ENCODE measurements at places on chromosomes 13 and 19. TPM values are rescaled to one million over a fixed set of nuclear protein-coding genes. Genes with fewer than 3 reads are reported as not detected.

GRCh38 chr19:47713046-47714021 lies at the start of gene EHD2:
EHD2 (plus strand) TSS chr19:47713422; CDS start chr19:47716613, 3,191 bp downstream.
- ATAC-seq, result peak; percentile 85

DNA sequence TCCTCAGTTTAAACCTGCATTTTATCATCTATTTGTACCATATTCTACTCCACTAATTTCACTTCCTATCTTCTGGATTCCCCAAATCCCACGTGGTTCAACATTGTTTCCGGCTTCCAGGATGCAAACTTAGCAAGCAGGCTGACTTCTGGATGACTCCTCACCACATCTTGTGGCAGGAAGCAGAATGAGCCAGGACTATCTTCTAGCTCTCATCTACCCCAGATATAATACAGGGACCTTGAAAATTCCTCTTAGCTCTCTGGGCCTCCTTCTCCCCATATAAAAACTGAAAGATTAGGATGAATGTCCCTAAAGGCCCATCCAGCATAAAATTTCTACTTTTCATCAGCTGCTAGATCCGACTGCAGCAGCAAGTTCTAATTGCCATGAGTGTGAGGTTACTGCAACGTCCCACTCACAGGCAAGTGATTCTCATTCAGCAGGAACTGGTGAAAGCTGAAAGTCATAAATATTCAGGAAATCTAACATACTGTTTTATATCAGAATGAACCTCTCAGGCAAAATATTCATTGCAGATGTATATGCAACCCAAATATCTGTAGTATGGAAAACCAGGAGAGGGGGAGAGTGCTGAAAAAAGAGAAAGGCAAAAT lies 93.4 kb downstream of the KCTD12 start:
- ATAC-seq, result no peak

DNA sequence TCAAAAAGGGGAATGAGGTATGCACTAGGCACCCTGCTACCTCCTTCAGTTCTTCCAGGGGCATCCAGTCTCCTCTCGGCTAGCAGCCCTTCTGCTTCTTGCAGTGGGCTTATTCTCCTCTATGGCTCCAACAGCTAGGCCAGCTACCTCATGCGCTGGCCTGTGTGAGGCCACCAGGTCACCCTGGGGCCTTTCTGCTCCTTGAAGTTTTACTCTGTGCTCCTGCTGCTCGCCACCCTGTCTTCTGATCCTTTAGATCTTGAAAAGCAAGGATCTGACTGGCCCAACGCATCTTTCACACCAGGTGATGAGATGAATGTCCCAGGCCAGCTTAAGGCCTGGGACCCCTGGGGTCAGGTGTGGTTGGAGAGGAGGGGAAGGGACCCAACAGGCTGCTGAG lies 66.2 kb downstream of the RUBCNL start:
- peak; percentile 15 for ATAC-seq

Gene SH2D3A
- total RNA-seq, result 21.2 TPM

Gene ZNF610
- total RNA-seq, result 0.17 TPM

Gene PEX11G
- total RNA-seq, result 0.66 TPM

Data from activated T-helper 17 cell treated with anti-CD3 and anti-CD28 coated beads, Interleukin-2, amount 50 U/mL, for 72 hours (primary cell).